ENCODE measurements at places on chromosomes 1 and 21.
A peak's percentile ranks its signal among the peaks of the same experiment; 100 is the strongest.

DNA sequence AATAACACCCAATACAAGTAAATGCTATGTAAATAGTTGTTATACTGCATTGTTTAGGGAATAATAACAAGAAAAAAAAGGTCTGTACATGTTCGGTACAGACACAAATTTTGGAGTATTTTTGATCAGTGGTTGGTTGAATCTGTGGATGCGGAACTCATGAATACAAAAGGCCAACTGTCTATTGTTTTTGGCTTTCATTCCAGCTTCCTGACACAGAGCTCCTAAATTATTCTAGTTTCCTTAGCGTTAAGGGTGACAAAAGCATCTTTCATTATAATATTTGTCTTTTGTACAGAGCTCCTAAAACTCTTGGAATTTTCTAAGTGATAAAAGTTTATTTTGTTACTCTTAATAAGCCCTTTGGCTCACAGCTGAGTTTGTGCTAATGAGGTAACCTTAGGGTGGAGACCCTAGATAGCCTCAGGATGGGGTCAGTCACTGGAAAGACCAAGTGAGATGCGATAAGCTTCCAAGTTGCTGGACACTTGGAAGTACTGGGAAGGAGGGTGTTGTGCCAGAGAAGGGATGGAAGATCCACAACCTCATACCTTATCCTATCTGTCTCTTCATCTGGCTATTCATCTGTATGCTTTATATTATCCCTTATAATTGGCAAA is 57.4 kb upstream of the PRRC2C start:
- DNase-seq: no peak

DNA sequence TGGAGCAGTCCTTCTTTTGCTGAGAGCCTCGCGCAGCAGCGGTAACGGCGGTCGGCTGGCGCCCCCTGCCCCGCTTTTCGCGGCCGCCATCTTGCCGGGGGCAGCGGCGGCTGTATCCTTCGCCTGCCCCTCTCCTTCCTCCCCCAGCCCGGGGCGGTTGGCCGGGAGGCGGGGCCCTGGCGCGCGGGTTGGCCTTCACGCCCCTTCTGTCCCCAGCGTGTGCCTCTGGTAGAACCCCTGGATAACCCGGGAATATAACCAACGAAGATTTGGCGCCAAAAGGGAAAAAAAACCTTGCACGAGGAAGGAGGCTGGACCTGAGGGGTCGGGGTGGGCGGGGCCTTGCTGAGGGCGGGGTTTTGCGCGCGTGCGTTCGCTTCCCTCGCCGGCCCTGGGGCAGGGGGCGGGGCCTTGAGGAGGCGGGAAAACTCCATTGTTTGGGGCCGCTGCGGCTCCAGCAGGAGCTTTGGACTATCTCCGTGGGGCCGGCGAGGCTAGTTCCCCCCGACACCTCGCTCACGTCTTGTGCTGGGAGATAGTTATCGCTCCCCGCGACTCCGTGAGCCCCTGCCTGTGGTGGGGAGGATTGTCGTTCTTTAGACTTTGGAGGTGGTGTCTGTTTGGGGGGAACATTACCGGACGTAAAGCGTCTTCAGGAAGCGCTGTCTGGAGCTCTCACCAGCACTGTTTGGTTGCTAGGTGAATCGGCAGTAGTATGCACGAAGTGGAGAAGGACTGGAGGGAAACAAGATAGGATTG is 689 bp downstream of the NASP start:
- peak; percentile 80 for DNase-seq

- no peak for DNase-seq
Measured at GRCh38 chr1:29338908-29339575, 102.7 kb downstream of the PTPRU start.

- DNase-seq: no peak
Measured at GRCh38 chr21:21045518-21045917, 47.3 kb downstream of the NCAM2 start.

- DNase-seq: no peak
Measured at GRCh38 chr1:221874285-221875003, 132.6 kb upstream of the DUSP10 start.

GRCh38 chr1:68107771-68108170 is 57.3 kb upstream of the DIRAS3 start:
- DNase-seq: no peak

- DNase-seq: no peak
Measured at GRCh38 chr1:228045405-228045804, 37.1 kb upstream of the ARF1 start.

DNA sequence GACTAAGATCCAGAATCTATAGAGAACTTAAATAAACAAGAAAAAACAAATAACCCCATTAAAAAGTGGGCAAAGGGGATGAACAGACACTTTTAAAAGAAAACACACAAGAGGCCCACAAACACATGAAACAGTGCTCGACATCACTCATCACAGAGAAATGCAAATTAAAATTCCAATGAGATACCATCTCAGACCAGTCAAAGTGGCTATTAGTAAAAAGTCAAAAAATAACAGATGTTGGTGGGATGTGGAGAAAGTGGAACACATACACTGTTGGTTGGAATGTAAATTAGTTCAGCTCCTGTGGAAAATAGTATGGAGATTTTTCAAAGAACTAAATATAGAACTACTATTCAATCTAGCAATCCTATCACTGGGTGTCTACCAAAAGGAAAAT is 143.1 kb downstream of the IFI44 start:
- DNase-seq: no peak

- no peak for DNase-seq
Measured at GRCh38 chr1:14334336-14335176, 263.9 kb upstream of the KAZN start.

GRCh38 chr1:178933709-178934490 is 63.0 kb upstream of the ANGPTL1 start:
- DNase-seq: no peak

DNA sequence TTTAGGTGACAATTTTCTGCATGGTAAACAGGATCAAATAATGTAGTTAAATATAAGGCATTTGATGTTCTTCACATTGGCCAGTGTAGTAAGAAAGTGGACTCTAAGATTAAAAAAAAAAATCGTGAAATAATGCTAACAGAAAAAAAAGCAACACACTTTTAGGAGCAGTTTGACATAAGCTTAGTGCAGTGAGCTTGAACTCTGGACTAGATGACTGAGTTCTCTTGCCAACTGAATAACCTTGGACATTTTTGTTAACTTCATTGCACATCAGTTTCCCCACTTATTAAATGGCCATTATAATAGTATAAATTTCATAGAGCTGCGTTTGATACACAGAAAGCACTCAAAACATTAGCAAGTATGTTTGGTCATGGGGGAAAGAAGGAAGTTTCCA is 649.3 kb upstream of the ADGRL4 start:
- no peak for DNase-seq

DNA sequence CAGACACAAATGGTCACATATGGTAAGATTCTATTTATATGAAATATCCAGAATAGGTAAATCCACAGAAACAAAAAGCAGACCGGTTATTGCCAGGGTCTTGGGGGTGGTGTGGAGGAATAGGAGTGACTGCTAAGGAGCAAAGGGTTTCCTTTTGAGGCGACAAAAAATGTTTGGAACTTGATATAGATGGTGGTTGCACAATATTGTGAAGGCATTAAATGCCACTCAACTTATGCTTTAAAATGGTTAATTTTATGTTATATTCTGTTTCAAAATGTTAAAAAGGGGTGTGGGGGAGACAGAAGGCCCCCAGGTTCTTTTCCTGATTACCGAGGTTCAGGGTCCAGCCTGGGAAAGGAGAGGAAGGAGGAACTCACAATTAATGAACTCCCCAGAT is 304.4 kb downstream of the RRAGC start:
- no peak for DNase-seq

DNA sequence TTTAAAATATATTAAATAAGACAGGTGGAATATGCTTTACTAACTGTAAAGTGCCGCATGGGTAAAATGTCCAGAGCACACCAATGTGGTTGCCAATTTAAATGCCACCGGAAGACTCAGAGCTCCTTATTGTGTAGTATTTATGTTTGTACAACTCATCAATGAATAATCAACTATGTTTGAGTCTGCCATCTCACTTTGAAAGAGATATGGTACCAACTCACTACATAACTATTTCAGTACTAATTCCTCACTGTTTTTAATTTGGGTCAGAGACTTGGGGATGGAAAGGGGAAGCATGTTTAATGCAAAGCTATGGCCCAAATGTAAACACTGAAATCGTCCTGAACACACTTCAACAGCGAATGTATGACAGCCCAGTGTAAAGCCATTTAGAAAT is 144.8 kb downstream of the NR5A2 start:
- no peak for DNase-seq

- DNase-seq: no peak
Measured at GRCh38 chr1:32538887-32539583, at the start of gene ZBTB8A. TSS of gene ZBTB8A (plus strand) at chr1:32539427. CDS start at chr1:32592932, 53,505 bp downstream.

DNA sequence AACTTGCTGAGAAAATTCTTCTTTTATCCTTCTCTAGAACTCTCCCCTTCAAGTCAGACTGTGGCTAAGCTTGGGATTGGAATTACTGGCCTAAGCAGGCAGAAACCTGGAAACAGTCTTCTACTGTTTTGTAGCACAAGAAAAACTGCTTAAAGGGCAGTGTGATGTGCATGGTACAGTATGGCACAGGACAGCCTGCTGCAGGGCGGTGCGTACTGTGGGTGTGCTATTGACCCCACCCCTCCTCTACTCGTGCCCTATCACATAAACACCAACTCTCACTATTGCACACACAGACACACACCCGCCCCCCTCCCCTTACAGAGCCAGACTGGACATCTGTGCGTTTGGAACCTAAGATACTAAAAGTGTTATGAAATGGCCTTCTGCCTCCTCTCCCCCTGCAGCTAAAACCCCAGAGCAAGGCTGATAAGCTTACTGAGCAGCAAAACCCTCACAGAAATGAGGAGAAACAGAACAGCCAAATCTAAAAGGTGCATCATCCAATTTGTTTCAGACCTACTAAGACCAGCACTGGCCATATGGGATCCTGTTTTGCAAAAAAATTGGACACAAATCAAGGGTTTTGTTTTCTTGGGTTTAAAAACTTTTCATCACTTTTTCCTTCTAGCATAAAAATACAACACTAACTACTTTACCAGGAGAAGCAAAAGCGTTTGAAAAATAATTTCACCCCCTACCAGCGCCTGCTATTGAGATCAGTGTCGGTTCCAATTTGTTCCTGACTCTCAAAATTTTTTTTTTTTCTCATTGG is 355.8 kb upstream of the LYPLAL1 start:
- DNase-seq: no peak

GRCh38 chr1:211261229-211261628 is 2.1 kb downstream of the RCOR3 start:
- DNase-seq: no peak

GRCh38 chr1:89552471-89553081 is 27.9 kb downstream of the LRRC8B start:
- no peak for DNase-seq

DNA sequence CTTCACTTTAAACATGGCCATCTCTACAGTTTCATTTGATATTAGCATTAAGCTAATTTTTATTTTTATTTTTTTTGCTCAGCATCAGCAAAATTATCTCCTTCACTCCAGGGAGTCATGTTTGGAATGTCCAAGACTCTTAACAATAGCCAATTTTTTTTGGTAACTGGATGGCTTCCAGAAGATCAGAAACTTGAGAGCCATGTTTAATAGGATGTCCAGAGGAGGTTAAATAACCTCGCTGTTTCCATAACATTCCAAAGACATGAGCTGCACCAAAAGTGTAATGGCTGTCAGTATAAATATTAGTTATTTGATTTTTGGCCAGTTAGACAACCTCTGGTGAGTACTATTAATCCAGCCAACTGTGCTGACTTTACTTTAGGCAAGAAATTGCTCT is 80.7 kb downstream of the DNTTIP2 start:
- DNase-seq: no peak

DNA sequence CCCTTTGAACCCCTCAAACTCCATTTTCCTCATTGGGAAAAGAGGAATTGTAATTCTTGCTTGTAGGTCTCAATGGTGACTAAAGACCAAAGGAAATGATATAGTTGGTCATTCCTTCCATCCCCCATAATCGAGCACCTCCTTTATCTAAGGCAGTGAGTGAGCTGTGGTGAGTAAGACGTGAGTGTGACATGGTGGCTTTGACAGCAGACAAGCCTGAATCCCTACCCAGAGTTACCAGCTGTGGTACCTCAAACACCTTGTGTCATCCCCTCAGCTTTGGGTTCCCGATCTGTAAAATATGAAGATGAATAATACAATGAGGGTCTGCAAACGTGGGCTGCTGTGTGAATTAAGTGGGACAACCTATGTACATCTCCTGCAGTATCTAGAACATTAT is 8.4 kb downstream of the TRAF5 start:
- DNase-seq: no peak

DNA sequence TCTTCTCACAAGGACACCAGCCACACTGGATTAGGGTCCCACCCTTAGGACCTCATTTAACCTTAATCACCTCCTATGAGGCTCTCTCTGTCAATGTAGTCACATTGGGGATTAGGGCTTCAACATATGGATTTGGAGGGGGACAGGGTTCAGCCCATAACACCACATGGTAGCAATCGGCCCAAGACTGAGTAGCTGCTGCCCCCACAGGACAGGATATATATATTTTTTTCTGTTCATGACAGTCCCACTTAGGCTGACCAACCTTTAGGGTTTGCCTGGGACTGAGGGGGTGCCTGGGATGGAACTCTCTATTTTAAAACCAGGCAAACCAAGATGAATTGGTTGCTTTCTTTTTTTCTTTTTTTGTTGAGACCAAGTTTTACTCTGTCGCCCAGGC is 8.2 kb upstream of the ACTL8 start:
- DNase-seq: no peak

- no peak for DNase-seq
Measured at GRCh38 chr1:54335755-54336108, 70.5 kb downstream of the SSBP3 start.
